ENCODE measurements at places on chromosomes 16 and 17.

GRCh38 chr16:56898847-56899246 lies 33.1 kb upstream of the HERPUD1 start:
- no peak for DNase-seq

DNA sequence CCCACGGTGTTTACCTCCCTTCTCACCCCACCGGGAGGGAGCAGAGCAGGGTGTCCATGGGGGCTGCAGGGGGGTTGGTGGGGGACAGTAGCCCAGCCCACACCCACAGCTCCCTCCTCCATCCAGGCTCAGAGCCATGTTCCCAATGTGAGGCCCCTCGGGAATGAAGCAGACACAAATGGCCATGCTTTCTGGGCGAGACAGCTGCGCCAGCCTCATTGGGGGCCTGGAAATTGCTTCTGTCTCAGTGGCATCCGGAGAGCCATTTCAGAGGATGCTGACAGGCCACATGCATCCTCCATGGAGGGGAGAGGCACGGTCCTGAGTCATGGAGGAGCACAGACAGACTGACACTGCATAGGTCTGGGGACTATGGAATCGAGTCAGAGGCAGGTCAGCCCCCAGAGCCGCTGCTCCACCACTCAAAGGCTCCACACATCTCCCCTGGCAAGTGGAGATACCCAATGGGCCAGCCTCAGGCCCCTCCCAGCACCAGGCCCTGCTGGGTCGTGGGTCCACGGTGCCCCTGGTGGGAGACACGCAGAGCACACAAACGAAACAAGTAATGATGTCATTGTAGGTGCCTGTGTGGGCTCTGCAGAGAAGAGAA lies 59.6 kb upstream of the ENPP7 start:
- DNase-seq = no peak

GRCh38 chr16:7405166-7405565 lies 72.5 kb downstream of the RBFOX1 start:
- DNase-seq = no peak

- DNase-seq = no peak
Observed at GRCh38 chr17:79231766-79232287, 157.2 kb downstream of the ENGASE start.

GRCh38 chr16:64540434-64540833 lies 581.4 kb downstream of the CDH11 start:
- no peak for DNase-seq

DNA sequence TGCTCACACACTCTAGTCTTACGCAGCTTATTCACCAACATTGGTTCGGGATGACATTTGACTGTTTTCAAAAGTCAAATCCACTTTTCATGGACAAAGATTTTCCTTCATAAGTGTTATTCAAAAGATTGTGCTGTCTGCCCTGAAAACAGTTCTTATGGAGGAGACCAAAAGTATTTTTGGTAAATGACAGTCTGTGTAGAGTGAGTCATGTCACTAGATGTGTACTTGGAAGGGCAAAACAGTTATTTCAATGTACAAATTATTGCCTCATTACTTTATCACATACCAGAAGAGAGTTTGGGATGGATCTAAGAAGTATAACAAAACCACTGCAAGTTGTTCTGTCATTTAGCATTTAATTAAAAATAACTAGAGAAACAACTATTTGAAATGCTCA lies 265.6 kb downstream of the CDH13 start:
- no peak for DNase-seq

- peak; percentile 54 for DNase-seq
Observed at GRCh38 chr16:68116256-68116867, 31.2 kb downstream of the NFATC3 start.

DNA sequence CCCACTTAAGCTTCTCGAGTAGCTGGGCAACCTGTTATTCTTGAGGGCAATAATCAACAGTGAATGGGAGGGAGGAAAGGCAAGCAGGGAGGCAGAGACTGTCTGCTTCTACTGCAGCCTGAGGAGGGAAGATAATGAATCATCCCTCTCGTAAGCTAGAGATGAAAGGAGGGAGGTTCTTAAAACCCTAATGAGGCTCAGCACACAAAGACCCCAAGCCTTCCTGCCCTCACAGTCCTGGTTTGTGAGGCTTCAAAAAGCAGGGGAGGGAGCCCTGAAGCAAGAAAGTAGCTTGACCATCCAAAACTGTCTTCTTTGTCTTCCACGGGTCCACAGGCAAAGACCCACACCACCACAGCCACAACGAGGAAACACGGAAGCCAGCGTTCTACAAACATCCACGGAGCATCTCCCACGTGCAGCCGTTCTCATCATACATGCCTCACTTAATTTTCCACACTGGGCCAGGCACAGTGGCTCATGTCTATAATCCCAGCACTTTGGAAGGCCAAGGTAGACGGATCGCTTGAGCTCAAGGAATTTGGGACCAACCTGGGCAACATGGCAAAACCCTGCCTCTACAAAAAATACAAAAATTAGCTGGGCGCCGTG lies 1.8 kb downstream of the PIK3R5 start:
- DNase-seq = no peak

DNA sequence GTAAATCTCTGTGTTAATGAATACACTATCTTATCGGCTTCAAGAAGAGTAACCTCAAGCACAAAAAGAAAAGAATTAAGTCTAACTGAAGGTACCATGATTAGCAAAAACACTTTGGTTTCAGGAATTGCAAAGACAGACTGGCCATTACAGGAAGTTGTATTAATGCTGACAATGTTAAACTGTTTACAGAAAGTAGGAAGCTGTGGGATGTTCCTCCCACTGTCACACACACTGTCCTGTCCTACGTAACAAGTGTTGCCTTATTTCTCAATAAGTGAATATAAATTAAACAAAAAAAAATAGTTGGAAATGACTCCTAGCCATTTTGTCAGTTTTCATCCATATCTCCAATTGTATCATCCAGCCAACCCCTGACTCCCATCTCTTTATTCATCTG lies 8.6 kb downstream of the GNA13 start:
- DNase-seq = no peak

DNA sequence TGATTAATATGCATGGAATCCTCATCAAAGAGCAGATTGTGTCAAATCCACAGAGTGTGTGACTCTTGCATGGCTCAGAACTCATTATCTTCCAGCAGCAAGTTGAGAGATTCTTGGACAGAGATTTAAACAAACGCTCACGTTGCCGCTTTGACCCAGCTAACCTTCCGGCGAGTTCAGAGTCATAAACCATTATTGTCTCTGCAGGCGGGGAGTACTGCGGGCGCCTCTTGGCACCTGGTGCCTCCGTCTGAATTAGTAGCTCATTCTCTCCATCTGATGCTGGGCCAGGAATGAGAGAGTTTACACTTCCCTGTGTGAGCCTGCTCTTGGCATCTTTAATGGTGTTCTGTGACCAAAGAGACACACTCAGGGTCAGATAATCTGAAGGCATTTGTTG lies 138.6 kb upstream of the WSCD1 start:
- no peak for DNase-seq

- DNase-seq = no peak
Observed at GRCh38 chr16:65781363-65781762, 585.1 kb upstream of the CDH5 start.

GRCh38 chr17:79818026-79818758 lies 21.0 kb downstream of the CBX4 start:
- no peak for DNase-seq

- DNase-seq = no peak
Observed at GRCh38 chr17:54945231-54945630, 23.2 kb downstream of the COX11 start.

DNA sequence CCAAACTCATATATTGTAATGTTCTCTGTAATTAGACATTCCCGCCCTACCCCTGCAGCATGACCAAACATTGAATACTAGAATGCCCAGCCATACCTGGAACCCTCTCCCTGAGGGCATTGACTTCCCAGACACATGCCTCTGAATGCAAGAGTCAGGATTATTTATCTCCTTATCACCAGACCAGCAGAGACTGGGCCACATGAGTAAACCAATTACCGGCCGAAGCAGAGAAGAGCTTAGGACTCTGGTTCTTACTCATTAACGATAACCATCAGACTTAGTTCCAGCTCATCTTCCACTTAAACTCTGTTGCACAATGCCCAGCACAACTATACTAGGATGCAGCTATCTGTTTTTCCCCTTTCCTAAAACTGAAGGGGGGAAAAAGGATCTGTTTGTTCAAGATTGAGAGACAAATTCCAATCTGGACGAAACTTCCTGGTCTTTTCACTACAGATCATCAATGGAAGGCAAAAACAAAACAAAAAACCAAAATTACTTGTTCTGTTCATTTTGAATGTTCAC lies 88.2 kb upstream of the CORO6 start:
- peak; percentile 25 for DNase-seq

GRCh38 chr17:48229936-48230335 lies 122.4 kb downstream of the SNX11 start:
- no peak for DNase-seq

DNA sequence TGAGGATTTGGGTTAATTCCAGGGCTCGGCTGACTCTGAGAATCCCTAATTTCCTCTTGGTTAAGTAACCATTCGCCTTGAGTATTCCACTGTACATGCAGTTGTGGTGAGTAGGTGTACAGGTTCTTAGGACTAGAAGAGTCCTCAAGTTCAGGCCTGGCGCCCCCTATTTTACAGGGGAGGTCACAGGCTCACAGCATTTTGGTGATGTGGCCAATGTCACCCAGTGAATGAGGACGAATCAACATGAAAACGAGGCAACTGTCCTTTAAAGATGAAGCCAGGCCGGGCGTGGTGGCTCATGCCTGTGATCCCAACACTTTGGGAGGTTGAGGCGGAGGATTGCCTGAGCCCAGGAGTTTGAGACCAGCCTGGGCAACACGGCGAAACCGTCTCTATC lies 55.4 kb downstream of the ABCC6 start:
- no peak for DNase-seq

GRCh38 chr16:5965321-5965720 lies 867.7 kb upstream of the EEF2KMT start:
- no peak for DNase-seq

- no peak for DNase-seq
Observed at GRCh38 chr17:42321555-42321954, 33.3 kb downstream of the STAT5A start.

DNA sequence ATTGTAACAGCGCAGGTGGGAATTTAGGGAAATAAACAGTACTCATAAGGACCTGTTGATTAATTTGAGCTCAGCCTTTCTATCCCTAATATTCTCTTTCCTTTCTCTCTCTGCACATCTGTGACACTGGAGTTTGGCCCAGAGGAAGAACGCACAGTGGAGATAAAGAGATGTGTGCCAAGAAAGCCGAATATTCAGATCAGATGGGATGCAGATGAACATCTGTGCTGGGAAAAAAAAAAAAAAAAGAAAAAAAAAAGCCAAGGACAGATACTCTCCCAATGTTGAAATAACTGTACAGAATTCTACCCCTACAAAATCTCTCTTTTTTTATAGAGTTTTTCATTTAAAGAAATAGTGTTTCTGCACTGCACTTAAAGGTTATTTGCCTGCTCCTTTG lies 485.4 kb downstream of the KCNJ2 start:
- DNase-seq = no peak

- peak; percentile 88 for DNase-seq
Observed at GRCh38 chr16:85916141-85916890, 17.4 kb downstream of the IRF8 start.

GRCh38 chr17:80384078-80384960 lies 30.6 kb upstream of the ENDOV start:
- DNase-seq = no peak

GRCh38 chr16:77556201-77556873 lies 121.5 kb upstream of the ADAMTS18 start:
- DNase-seq = no peak

GRCh38 chr17:80347536-80347935 lies 67.4 kb upstream of the ENDOV start:
- DNase-seq = no peak

GRCh38 chr17:57406131-57406980 lies 150.0 kb downstream of the MSI2 start:
- DNase-seq = peak; percentile 7
